ENCODE measurements at places on chromosomes 16 and 17.

DNA sequence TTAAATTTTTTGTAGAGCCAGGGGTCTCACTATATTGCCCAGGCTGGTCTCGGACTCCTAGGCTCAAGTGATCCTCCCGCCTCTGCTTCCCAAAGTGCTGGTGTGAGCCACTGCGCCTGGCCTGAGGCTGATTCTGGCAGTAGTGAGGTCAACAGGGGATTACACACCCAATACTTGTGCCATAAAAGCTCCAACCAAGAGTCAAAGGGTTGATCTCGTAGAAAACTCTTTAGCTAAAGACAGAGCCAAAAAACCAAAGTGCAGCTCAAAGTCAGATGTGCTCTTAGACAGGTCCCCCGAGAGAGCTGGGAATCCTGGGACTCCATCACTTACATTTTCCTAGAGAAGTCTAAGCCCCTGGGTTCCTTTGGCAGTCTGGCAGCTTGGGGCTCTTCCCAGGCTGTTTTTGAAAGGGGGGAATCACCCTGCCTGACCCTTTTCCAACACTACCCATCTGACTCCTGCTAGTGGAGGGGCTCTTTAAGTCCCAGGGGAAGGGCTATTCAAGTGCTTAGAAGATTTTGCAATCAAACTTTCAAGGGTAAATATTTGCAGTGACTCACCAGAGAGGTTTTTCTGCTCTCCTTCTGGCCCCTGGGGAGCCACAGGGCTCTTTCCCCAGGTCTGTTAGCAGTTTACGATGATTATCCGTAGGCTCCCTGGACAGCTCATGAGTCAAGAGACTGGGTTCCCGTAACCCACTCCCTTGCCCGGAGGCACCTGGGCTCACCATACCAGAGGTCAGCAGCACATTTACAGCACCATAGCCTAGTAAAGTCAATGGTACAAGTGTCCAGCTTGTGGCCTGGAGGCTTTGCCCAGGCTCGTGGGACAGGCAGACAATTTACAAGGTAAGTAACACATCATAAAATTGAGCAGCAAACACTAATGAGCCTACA is 408.7 kb downstream of the SLC39A11 start:
- DNase-seq: peak; percentile 92

DNA sequence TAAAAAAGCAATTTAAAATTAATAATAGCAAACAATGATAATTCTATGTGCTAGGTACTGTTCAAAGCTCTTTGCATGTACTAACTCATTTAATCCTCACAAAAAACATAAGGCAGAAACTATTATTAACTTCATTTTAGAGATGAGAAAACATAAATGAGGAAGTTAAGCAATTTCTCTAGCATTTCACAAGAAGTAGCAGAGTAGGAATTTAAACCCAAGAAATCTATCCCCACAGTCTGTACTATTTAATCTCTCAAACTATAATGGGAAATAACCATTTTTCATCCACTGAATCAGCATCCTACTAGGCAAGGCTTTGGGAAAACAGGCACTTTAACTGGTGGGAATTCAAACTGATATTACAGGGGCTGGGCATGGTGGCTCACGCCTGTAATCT is 42.2 kb upstream of the INTS2 start:
- DNase-seq: no peak

GRCh38 chr17:28897769-28898526 is 415 bp upstream of the FLOT2 start:
- DNase-seq: no peak

DNA sequence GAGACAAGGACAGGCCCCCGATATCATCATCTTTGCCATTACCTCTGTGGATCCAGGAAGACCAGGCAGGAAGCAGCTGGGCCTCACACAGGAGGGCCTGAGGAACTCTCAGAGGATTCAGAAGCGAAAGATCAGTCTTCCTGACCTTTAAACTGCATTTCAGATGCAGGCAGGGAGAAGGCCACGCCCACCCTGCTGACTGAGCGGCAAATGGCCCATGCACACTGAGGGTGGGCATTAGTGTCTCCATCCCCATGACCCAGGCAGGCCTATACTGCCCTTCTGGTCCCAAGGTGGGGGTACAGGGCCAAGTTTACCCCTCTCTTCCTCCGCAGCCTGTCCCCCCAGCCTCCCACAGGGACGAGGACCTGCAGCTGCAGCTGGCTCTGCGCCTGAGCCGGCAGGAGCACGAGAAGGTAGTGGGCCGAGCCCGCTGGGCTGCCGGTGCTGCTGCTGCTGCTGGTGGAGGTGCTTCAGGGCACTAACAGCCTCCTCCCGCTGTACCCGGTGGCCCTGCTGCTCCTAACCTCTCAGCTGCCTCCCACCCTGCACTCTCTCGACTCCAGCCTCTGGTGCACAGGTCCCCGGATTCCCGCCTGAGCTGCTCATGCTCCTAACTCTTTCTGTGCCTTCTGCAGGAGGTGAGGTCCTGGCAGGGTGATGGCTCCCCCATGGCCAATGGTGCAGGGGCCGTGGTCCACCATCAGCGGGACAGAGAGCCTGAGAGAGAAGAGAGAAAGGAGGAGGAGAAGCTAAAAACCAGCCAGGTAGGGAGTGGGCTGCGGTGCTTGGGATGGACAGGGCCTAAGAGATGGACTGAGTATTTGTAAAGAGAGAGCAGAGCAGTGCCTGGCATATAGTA is 6.2 kb downstream of the EPN3 start:
- no peak for DNase-seq

DNA sequence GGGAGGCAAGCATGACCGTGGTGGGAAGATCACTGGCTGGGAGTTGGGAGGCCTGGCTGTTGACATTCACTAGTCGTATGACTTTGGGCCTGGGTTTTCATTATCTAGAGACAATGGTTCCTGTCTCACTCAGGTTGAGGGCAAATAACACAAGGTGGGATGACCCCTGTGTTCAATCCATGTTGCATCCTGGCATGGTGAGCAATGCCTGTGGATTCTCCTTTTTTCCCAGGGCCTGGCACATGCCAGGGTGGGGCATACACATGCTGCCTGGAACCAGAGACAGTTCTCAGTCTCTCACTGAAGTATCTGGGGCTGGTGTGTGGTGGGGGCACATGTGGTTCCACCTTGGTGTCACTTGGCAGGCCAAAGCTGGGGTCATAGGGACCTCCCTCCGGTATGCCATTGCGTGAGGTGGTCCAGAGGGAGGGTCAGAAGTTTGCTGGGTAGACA is 5.4 kb downstream of the THRA start:
- DNase-seq: no peak

GRCh38 chr16:165539-166374 is at the start of gene HBM:
Gene HBM (plus strand): TSS chr16:165978. CDS start chr16:165998, 20 bp downstream.
- no peak for DNase-seq

DNA sequence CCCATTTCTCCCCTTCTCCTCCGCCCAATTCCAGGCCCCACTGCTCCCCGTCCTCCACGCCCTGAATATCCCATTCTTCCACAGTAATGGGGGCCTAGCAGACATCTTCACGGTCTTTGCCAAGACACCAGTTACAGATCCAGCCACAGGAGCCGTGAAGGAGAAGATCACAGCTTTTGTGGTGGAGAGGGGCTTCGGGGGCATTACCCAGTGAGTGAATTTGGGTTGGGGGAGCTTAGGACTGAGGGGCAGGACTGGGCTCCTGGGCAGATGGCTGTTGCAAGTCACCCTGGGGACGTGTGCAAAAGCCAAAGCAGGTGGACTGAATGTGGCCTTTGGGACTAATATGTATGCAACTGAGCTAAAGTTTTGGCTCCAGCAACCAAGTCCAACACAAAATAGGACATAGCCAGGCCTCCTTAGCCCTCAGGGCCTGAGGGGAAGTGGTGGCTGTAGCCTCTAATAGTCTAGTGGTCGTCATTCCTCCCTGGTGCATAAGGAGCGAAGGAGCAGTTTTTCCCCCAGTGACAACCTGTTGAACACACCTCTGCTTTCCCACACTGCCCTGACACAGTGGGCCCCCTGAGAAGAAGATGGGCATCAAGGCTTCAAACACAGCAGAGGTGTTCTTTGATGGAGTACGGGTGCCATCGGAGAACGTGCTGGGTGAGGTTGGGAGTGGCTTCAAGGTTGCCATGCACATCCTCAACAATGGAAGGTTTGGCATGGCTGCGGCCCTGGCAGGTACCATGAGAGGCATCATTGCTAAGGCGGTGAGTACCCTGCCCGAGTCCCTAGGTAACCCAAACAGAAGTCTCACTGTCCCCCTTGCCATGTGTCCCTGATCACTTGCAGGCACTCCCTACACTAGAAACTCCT is 2.6 kb downstream of the ACADVL start:
- no peak for DNase-seq
